Substantia nigra (tissue), 51 donors: ENCODE measurements at places on chromosomes 6 and 20.

GRCh38 chr20:20430066-20430465 is 62.2 kb downstream of the INSM1 start:
- no peak for DNase-seq

DNA sequence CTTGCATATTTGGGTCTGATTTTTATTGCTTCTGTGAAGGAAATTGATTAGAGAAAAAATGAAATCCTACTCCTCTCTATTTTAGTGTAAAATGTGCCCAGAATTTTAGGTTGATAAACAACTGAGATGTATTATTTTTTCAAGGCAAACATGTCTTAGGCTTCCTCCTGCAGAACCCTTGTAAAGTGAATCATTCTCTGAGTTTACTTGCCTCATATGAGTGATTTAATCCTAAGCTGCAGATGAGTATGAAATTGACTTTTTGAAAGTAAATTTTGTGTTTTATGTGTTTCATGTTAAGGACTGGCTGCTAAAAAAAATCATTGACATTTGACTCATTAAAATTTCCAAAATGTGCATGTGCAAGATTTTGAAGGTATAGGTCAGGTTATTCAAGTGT is 138.5 kb upstream of the PHACTR1 start:
- no peak for DNase-seq

- no peak for DNase-seq
Measured at GRCh38 chr6:2158596-2159271, 86.7 kb downstream of the GMDS start.

GRCh38 chr20:2815242-2815900 is 584 bp downstream of the C20orf141 start:
- no peak for DNase-seq

DNA sequence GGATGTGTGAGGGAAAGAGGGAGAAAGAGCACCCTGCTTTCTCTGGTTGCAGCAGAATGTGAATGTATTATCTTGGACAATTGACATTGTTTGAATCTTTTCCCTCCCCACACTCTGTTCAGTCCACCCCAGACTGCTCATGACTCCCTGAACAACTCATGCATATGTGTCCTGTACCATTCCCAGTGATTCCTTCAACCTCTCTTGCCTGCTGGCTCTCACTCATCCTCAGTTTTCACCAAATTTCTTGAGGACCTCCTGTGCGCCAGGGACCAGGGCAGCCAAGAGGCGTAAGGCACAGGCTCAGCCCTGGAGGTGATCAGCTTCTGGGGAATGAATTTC is 5.4 kb downstream of the NOX3 start:
- DNase-seq, result no peak

DNA sequence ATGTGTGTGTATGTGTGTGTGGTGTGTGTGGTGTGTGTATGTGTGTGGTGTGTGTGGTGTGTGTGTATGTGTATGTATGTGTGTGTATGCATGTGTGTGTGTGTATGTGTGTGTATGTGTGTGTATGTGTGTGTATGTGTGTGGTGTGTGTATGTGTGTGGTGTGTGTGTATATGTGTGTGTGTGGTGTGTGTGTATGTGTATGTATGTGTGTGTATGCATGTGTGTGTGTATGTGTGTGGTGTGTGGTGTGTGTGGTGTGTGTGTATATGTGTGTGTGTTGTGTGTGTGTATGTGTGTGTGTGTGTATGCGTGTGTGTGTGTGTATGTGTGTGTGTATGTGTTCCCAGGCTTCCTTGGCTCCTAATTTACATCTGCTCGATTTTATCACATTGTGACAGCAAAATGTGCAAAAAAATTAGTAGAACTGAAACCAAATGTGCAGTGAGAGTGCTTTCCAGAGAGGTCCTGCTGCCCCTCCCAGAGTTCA is 234.5 kb downstream of the BMP7 start:
- DNase-seq, result no peak

GRCh38 chr6:162344646-162345010 is 382.9 kb downstream of the PRKN start:
- no peak for DNase-seq

- no peak for DNase-seq
Measured at GRCh38 chr6:395432-396125, 4.0 kb downstream of the IRF4 start.

DNA sequence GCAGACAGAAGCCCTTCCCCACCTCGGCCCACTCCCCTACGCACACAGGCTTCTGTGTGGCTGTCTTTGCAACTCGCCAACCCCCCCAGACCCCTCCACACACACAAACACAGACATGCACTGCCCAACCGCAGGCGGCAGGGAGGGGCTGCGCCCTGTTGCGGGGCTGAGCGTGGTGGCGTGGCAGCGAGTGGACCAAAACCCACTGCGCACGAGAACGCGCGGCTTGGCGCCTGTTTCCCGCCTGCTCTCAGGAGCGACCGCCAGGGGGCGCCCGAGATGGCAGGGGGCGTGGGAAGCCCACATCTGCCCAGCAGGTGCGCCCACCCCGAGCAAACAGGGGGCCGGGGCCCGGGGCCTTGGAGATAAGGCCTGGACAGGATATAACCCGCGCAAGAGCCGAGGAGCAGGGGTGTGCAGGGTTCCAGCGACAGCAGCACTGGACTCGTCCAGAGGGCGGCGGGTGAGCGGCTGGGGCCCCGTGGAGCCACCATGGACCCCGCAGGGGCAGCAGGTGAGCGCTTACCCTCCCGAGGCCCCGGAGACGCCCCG is at the start of gene RBPJL:
TSS of gene RBPJL (plus strand) at position 410 of the 552 bp plus-strand sequence. CDS start at position 493, 83 bp downstream.
- no peak for DNase-seq

DNA sequence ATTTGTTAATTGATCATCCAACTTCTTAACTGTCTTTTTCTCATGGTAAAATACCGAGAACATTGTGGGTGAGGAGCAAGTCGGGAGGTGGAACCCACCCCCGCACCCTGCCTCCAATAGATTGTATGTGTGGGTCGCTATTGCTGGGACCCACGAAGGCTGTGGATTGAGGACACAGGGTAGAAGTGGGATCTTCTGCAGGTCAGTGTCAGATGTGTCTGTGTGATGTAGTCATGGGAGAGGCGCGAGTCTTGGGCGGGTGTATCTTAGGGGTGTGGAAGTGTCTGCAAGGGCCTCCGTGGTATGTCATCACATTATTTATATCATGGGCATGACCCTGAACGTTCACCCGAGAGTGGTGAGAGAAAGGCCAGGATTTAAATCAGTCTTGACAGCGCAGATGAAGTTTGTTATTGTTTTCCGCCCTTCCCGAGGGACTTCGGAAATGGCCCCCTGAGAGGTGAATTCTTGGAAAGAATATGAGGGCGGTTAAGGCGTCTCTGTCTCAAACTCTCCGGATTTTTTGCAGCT is 472 bp upstream of the PAQR8 start:
- DNase-seq, result no peak

DNA sequence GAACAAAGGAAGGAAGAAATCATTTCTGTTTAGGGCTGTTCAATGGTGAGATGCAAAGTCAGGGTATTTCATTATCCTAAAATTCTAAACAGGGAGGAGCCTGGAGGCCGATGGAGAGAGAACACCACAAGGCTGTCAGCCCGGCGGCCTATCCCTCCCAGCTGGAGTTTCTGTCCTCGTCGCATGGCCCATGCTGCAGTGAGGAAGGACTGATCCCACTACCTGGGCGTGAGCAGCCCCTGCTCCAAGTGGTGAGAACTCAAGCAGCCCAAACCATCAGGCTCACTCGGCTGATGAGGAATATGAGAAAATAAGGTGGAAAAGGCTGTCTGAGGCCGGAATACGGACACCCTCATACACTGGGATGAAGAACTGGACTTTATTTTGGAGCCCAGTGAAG is 30.8 kb downstream of the DIDO1 start:
- DNase-seq, result no peak

DNA sequence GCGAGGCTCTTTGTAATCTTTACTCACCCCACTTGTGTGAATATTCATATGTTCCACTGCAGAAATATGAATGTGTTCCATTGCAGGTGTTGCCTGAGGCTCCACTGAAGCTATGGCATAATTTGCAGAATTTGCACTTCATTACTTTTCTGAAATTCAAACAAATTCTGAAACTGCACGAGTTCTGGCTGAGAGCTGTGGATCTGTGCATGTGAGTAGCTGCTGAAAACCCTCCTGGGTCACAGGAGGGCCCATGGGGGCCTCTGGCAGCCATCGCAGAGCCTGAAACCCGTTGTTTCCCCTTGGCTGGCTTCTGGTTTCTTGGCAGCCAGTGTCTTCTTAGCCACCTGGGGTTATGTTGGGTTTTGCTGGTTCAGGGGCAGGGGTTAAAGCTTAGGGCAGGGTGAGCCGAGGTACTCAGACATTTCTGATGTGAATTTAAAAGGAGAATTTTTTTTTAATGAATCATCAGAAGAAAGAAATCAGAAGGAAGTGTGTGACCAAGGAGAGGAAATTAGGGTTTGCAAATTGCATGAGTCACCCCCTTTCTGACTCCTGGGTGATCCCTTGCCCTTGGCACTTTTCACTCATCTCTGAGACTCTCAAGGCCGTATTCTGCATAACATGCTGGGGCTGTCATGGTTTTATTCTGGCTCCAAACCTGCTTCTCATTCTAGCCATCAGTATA is 40.6 kb downstream of the TOX2 start:
- no peak for DNase-seq

DNA sequence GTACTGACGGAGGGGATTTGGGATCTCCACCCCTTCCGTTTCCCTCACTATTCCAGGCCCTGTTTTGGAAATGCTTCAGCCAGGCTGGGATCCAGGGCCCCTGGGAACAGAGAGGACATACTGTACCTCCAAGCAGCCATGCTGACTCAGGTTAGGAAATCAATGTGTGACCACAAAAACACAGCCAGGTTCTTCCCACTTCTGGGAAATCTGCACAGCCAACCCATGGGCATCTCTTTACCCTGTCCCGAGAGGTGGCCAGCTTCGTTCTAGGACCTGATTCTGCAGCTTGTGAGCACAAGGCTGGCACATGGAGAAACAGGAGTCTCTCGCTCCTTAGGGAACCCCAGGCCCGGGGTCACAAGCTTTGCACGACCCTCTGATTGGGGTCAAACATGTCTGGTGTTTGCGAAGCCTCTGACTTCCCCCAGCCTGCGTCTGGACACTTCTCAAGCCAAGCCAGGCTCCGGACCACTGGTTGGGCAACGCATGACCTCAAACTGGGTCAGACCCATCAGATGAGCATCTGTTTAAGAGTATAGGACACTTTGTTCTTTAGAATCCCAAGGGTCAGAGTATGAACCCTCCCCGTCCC is 8.3 kb upstream of the TTPAL start:
- no peak for DNase-seq

- no peak for DNase-seq
Measured at GRCh38 chr6:47170617-47170947, 128.4 kb upstream of the ADGRF1 start.

DNA sequence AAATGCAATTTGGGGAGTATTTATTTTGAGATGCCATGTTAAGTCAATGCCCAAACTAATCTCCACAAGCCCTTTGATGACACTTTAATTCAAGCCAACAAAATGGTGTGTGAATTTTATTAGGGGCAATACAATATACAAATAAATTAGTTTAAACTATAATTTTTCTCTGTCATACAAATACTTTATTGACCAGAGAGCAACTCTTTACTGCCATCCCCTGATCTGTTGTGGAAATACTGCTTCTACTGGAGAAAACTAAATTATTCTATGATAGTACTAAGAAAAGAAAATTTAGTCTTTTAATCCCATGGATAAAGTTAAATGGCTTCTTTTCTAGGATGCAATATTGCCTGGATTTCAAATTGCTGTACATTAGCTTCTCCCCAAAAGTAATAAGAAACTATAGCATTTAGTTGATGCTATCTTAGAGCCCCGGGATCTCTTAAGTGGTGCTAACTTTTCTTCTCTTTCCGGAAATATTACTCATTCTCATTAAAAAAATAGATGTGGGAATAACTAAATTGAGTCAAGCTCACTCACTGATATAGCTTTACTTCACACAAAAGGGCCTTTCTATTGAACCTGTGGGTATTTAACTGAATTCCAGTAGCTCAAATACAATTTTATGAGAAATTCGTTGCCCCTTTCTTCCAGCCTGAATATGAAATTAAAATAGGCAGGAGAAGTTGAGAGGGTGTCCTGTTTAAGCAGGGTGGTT is 49.2 kb downstream of the SMPDL3A start:
- no peak for DNase-seq

DNA sequence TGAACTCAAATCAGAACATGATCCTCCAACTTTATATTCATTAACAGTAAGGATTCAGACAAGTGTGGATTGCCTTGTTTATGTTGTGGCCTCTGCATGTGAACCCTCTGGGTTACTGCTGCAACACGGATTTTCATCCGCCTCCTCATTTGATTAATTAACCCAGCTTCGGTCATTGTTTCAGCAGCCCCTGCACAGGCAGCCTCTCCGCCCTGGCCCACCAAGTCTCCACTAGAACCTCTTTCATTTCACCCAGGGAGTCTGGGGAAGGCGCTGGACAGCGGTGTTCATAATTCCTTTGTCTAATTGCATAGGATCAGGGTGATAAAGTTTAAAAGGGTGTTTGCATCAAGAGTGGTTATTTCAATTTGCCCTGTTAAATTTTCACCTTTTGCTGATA is 15.7 kb downstream of the NKX2-2 start:
- DNase-seq, result no peak

GRCh38 chr20:4455301-4455701 is 266.4 kb upstream of the PRND start:
- DNase-seq, result no peak

DNA sequence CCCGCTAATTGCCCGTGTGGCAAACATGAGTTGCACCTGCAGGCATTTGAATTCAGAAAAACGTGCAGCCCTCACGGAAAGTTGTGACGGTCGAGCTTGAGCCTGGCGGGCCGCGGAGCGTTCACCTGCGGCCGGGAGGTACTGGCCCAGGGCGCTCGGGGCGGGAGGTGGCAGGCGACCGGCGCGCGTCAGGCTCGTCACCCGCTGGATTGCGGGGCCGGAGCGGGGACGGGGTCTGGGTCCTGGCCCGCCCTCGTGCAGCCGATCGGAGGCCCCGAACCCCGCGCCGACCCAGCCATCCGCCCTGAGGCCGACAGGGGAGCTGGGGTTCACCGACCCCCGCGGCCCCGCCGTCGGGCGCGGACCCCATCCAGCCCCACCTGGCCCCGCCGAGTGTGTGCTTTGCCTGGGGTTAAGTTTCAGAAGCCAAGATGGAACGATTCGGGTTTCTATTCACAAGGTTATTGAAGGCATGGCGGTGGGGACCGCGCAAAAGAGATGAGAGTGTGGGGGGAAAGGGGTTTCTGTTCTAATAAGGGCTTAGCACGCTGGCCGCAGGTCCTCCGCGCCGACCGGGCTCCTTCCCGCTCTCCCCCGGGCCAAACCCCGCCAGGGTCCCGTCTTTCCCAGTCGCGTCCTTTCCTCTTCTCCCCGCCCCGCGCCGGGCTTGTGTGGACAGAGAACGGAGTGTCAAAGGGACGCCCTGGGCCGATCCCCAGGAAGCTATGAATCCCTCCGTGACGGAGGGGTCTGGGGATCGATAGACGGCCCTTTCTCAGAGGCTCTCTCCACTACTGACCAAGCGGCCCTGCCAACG is 1.6 kb upstream of the HEY2 start:
- DNase-seq, result peak; percentile 53

GRCh38 chr20:63475209-63475608 is 2.8 kb upstream of the KCNQ2 start:
- no peak for DNase-seq

DNA sequence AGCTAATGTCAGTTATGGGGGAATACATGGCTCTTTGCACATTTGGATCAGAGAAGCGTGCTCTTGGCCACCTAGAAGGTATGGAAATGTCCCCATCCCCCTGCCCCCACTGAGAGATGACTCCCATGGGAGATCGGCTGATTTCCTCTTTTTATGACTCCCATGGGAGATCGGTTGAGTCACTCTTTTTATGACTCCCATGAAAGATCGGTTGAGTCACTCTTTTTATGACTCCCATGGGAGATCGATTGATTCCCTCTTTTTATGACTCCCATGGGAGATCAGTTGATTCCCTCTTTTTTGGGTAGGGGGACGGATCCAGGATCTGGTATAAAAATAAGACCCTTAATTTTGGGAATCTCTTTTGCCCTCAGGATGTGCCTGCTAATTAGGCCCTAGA is 10.3 kb upstream of the TAAR9 start:
- DNase-seq, result no peak
